ENCODE measurements at places on chromosomes 13 and 19.

- DNase-seq = no peak
Measured at GRCh38 chr19:14425696-14426138, 6.6 kb upstream of the DDX39A start.

DNA sequence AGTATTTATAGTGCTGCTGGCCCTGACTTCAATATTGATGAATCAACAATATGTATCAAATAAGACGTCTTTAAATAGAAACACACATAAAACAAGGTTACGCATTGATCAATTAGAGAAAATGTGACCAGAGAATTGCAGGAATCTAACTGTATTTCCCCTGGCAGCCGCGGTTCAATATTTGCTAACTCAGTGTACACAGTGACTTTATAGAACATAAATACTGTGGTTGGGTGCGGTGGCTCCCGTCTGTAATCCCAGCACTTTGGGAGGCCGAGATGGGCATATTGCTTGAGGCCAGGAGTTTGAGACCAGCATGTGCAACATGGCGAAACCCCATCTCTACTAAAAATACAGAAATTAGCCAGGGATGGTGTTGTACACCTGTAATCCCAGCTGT, 22.8 kb upstream of the UPF3A start:
- DNase-seq = no peak

DNA sequence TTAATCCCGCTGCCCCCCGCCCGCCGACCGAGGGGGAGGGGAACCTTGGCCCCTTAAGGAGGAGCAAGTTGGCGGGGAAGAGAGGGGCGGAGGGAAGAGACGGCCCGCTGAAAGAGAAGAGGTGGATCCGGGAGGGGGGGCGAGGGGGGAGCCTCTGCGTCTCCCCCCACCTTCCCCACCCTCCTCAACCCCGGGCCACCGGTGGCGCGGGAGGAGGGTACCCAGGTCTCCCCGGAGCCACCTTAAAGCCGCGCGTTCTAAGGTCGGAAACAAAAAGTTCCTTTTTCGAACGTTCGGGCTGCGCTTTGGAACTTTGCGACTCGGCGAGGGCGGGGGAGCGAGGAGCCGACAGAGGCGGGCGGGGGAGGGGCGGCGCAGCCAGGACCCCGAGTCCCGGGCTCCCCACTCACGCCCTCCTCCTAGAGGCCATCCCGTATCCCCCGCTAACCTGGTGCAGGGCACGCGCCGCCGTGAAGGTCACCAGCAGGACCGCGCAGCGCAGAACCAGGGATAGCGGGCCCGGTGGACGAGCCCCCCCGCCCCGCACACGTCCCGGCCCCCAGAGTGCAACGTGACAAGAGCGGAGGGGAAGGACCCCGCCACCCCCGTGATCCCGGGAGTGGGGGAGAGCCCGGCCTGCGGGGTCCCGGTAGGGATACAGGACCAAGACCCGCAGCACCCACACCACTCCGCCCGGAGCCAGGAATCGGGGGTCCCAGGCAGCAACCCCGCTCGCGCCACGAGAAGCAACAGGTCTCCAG, 659 bp downstream of the ERF start:
- DNase-seq = peak; percentile 74

GRCh38 chr19:5287066-5287465, 53.5 kb downstream of the PTPRS start:
- no peak for DNase-seq

GRCh38 chr13:24887759-24888158, 123.8 kb downstream of the RNF17 start:
- DNase-seq = no peak

DNA sequence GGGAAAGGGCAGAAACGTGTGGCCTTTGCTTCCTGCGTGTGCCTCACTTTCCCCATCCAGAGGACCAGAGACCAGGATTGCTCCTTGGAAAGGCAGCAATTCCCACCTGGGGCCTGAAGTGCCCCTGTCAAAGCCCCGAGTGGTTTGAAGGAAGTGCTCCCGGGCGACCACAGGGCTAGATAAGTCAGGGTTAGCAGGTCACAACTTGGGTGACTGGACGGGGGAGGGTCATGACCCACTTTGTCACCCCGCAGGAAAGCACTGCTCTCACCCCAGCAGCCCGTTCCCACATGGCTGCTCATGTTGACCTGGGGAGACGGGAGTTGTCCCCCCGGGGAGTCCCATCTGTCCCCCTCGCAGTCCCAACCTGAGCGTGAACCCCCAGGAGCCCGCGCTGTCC, 459 bp downstream of the PRAM1 start:
- DNase-seq = no peak

DNA sequence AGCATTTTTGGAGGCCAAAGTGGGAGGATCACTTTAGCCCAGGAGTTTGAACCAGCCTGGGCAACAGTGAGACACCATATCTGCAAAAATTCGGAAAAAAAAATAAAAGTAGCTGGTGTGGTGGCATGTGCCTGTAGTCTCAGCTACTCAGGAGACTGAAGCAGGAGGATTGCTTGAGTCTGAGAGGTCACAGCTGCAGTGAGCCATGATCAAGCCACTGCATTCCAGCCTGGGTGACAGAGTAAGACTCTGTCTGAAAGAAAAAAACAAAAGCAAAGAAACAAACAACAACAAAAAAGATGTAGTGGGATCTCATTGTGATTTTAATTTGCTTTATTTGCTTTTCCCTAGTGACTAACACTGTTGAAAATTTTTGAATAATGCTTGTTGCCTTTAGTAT, 394.7 kb upstream of the KLHL1 start:
- DNase-seq = no peak

- no peak for DNase-seq
Measured at GRCh38 chr13:33992881-33993336, 175.0 kb downstream of the RFC3 start.

DNA sequence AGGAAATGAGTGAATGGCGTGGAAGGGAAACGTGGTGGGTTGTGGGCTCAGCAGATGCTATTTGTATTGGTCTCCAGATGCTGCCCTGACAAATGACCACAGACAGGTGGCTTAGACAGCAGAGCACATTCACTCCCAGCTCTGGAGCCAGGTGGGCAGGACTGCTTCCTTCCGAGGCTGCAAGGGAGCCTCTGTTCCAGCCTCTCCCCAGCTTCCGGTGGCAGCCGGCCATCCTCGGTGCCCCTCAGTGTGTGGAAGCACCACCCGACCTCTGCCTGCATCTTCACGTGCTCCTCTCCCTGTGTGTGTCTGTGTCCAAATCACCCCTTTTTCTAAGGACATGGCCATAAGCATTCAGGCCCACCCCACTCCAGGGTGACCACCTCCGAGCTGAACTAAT, 105.1 kb downstream of the SOX1 start:
- no peak for DNase-seq

- peak; percentile 37 for DNase-seq
Measured at GRCh38 chr13:33487575-33488243, 202.2 kb upstream of the STARD13 start.

DNA sequence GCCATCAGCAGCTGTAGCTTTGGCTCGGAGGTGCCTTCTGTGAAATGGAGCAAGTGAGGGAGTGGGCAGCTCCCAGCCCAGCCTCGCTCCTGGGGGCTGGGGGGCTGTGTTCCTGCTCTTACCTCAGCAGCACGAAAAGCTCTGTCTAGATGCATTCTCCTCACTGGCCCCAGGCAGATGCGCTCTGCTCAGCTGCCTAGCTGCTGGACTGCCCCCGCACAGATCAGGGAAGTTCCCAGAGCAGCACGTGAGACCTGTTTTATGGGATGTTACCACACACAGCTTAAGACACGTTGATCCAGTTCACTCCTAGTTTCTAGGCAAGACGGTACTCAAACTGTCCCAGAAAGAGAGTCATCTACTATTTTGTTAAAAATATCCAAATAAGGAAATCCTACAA, 13.6 kb downstream of the LCP1 start:
- DNase-seq = no peak

DNA sequence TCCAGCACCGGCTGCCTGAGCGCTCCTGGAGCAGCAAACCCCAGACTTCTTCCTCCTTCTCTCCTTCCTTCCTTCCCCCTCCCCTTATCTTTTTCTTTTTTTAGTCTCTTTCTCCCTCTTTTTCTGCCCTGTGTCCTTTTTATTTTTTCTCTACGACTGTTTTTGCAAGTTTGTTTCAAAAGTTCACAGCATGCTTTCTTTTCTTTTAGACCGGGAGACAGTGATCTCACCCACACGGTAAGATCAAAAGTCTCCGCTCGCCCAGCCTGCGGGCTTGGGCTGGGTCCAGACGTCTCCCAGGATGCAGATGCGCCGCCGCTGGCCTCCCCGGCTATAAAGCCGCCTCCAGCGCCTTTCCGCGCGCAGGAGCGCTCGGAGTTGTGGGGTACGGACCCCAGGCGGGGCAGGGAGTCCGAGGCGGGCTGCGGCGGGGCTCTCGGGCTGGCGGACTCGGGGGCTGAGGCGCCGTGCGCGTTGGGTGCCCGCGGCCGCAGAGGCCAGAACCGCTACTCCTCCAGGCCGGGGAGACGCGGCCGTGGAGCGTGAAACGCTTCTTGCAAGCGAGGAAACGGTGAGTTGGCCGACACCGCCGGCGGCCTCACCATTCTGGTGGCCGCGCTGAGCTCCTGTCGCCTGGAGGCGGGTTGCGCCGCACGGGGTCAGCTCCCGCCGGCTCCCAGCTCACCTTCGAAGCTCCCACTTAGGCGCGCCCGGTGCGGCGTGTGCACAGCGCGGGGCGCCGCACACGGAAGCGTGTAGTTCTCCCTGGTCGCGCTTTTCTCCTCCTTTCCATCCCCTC, 2.0 kb upstream of the TSHZ3 start:
- DNase-seq = peak; percentile 64

DNA sequence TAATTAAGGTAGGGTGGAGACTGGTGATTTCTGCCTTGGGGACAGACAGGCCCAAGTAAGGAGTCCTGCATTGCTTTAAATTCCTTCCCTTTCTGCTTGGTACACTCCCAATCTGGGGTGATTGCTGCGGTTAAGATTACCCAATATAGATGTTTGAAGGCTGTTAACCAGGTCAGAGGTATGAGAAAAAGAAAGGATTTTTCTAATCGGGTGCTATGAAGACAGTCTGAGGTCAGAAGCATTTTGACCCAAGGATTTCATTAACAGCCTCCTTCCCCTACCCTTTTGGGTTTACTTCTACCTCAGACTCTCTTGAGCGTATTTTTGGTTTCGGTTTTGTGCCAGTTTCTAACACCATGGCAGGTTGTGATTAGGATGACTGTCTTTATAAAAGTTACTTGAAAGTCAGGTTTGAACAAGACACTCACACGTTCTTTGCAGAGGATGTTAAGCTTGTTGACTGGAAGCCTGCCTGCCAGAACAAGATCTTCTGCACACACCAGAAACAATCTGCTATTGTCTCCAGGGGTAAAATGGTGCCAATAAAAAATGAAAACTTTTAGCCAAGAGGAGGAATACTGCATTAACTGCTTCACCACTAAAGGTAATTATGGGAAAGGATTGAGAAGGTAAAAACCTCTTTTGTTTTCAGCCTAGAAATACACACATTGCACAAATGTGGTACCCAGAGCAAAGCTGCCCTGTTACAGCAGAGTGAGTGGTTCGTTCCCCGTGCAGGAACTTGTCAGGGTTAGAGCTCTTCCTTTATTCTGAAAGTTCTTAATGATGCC, 108.8 kb downstream of the NDFIP2 start:
- DNase-seq = no peak

GRCh38 chr19:11577451-11578257, at the start of gene ACP5:
ACP5 (minus strand) TSS chr19:11577645; CDS start chr19:11577317, 328 bp downstream.
- peak; percentile 13 for DNase-seq

GRCh38 chr13:47139519-47139918, 242.7 kb upstream of the HTR2A start:
- DNase-seq = no peak

- peak; percentile 37 for DNase-seq
Measured at GRCh38 chr13:20118268-20119140, 42.3 kb downstream of the GJA3 start.

- no peak for DNase-seq
Measured at GRCh38 chr13:112806739-112807652, 117.2 kb downstream of the ATP11A start.

DNA sequence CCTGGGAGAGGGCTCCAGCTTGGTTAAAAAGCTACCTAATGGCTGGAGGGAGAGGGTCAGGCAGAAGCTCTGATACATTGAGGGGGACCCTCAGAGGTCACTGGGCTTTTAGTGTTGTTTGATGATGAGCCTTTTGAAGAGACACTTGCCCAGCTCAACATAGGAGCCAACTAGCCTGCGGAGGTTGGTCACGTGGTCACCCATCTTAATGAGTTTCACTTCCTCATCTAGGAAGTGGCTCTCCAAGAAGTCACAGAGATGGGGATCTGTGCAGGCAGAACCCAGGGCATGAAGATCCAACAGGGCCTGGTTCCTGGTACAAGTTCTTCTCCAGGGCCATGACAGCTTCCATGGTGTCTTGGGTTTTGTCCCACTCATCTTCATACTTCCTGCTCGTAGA, 33.4 kb downstream of the IPO5 start:
- DNase-seq = no peak

- no peak for DNase-seq
Measured at GRCh38 chr19:31301306-31301980, 47.8 kb downstream of the TSHZ3 start.

DNA sequence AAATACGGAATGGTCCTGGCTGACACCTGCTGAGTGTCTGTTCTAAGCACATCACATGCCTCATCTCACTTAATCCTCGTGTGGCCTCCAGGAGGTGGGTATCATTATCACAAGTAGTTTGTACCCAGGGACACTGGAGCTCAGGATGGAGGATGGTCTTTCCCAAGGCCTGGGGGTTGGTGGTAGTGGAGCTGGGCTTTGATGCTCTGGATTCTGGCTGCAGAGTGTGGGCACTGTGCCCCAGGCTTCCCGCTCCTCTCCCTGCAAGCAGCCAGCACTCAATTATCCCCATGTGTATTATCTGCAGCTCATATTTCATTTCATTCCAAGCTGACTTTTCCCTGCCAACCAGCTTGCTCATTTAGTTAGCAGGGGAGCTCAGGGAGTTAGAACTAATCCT, 52.1 kb downstream of the SIAH3 start:
- DNase-seq = no peak

DNA sequence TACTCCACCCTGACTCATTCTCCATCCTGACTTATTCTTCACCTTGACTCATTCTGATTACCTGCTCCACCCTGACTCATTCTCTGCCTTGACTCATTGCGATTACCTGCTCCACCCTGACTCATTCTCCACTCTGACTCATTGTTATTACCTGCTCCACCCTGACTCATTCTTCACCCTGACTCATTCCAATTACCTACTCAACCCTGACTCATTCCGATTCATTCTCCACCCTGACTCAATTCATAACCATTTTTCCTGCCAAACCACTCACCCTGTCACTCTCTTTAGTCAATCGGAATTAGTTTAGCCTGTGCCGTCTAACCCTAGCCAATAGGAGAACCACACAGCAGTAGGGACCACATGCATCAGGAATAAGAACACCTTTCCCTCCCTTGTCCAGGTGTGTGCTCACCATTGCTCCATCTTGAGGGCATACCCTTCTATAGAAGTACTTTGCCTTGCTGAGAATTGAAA, 1227.4 kb upstream of the PCDH20 start:
- DNase-seq = peak; percentile 31

GRCh38 chr19:54551950-54552912, 21.4 kb upstream of the LILRA2 start:
- DNase-seq = no peak

- peak; percentile 38 for DNase-seq
Measured at GRCh38 chr19:12668932-12669269, 2.3 kb downstream of the WDR83 start.

Measured in fibroblast of skin of back (primary cell).